ENCODE measurements at places on chromosomes 2 and 18.

DNA sequence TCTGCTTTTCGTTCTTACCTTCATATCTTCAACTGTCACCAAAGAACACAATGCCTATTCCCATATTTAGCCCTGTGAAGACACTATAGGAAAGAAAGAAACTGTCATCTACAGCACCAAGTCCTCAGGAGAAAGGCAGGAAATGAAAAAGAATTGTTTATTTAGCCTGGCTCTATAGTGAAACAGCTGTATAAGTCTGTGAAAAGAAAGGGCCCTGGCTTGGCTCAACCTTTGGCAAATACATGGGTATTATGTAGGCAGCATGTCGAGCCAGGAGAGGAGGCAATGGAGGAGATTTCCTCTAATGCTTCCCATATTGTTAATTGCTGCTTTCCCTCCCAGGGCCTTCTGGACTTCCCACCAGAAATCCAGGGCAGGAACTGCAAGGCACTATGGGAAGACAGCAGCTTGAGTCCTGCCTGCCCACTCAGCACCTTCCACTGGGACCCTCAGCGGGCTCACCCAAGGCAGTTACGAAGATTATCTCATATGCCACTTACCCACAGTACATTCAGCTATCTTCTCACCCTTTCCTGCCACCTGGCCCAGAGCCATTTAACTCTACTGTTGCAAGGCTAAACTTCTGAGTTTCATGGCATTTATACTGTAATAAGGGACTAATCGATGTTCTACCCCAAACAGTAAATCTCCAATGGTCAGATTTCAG lies 30.1 kb downstream of the SLC8A1 start:
- no peak for DNase-seq

- no peak for DNase-seq
Observed at GRCh38 chr18:57589161-57589560, 2.7 kb upstream of the FECH start.

DNA sequence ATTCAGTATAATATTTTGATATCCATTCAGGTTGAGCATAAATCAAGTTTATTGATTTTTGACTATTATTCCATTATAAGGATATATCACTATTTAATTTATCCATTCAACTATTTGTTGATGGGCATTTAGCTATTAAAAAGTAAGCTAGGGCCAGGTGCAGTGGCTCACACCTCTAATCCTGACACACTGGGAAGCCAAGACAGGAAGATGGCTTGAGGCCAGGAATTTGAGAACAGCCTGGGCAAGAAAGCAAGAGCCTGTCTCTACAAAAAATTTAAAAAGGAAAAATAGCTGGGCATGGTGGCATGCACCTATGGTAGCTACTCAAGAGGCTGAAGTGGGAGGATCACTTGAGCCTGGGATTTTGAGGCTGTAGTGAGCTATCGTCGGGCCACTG lies 183.5 kb downstream of the HNMT start:
- DNase-seq, result no peak

DNA sequence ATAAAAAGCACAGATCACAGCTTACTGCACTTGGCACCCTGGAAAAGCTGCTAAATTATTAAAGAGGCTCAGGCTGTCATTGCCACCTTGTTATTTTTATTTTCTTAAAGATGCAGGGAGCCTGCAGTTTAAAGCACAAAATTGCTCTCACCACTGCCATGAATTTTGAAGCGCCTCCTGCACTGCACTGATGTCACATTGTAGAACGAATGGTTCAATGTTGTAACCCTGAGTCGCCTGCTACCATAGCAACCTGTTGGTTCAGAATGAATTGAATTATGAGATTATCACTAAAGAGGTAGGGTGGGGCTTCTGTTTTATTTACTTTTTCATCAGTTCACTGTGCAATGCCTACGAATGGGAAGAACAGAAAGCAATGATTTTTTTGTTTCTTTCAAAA lies 16.5 kb downstream of the SCG2 start:
- no peak for DNase-seq

DNA sequence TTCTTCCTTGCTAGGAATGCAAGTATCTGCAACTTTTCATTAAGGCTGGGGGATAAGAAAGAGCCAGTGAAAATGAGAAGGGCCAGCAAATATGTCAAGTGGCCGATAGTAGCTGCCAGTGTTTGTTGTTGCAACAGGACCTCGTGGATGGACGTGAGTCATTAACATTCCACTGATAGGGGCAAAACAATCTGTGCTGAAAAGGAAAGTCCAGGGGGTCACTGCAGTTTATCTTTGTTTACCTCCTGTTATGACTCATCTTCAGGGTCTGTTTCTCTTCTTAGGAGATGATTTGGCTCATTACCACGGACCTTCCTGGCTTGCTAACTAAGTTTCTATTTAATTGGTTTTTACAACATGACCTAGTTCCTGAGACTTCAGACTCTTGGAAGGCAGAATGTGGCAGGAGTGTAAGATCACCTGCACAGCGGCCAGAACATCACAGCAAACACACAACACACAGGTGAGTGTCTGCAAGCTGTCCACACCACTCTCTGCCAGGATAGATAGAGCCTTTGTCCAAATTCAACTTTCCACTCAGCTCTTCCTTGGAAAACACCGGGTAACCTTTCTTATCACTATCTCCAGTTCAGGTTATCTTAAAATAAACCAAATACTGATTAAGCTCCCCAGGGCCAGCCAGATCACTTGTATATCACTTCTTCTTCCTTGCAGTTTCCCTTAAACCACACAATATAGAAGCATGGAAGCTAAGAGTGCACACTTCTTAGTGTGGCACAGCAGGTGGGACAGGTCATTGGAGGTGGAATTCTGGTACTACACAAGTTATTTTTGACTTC lies 157.5 kb upstream of the LMAN1 start:
- DNase-seq, result no peak

- no peak for DNase-seq
Observed at GRCh38 chr2:9658972-9659371, 28.2 kb upstream of the YWHAQ start.

GRCh38 chr2:238023608-238024007 lies 37.2 kb upstream of the SCLY start:
- DNase-seq, result no peak

DNA sequence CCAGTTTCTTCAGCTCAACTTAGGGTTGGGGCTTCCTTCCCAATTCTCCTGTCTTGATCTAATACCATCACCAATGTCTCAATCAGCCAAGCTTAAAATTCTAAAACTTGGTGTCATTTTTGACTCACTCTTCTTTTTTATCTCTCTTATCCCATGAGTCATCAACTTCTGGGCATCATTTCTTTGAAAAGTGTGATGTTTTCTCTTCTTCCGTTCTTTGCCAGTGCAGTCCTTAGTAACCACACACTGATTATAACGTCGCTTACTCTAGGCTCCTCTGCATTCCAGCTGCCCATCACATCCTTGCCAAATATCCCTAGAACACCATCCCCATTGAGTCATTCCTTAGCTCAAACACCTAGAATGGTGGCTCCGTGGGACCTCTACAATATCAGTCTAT lies 27.4 kb upstream of the MRO start:
- DNase-seq, result no peak

GRCh38 chr2:100731535-100731981 lies 88.4 kb upstream of the NPAS2 start:
- DNase-seq, result no peak

- no peak for DNase-seq
Observed at GRCh38 chr2:217431577-217432269, 571.1 kb downstream of the TNS1 start.

DNA sequence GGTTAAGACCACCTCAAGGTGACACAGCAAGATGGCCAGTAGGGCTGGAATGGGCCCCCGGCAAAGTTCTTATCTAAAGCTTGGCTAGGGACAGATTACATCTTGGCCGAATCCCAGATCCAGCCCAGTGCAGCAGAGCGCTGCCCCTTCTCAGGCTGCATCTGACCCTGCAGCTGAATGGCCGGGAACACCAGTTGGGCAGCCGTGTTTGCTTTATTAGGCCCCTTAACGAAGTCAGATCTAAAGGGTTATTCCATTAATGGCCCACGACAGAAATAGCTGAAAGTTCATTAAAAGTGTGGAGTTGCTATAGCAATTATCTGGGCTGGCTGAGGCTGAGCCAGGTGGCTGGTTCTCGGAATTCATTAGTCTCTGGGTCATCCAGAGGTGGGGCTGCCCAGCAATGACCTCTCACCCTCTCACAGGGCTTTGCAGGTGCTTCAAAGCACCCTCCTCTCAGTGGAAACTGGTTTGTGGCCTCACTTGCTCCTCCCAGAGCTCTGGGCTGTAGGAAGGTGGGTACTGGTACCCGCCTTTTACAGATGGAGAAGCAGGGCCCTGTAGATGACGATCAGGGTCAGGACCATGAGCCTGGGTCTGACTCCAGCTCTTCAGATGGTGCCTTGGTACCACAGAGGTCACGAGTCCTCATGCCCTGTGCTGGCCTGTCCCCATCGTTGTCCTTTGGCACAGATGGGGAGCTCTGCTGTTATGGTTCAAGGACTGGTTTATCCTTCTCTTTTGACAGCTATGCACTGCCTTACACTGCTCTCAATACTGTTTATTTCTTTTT lies 68.8 kb downstream of the EMX1 start:
- DNase-seq, result no peak

GRCh38 chr2:102636283-102636907 lies 17.0 kb downstream of the SLC9A2 start:
- DNase-seq, result no peak

Data from stimulated activated CD8-positive, alpha-beta memory T cell treated with anti-CD3 and anti-CD28 coated beads, Interleukin-15, amount 100 ng/mL, for 48 hours (primary cell).